ENCODE measurements at places on chromosomes 1 and 21. TPM values are rescaled to one million over a fixed set of nuclear protein-coding genes. Genes with fewer than 3 reads are reported as not detected.
A peak's percentile ranks its signal among the peaks of the same experiment; 100 is the strongest.

The CR1 gene
- not detected for total RNA-seq

- no peak for DNase-seq
- peaks cover 4% of the 10 kb centered on the region for H3K27me3 ChIP-seq
- H3K4me1 ChIP-seq: peaks cover 16% of the 10 kb centered on the region
These were observed 162.0 kb downstream of the NTPCR start for GRCh38 chr1:233112186-233113008.

The PDC gene
- total RNA-seq: not detected

The MROH9 gene
- not detected for total RNA-seq

The LYPD8 gene
- not detected for total RNA-seq

- H3K36me3 ChIP-seq: peaks cover 6% of the 10 kb centered on the region
- no peak overlapping the region for H3K4me3 ChIP-seq
- H3K4me1 ChIP-seq: no peaks in the 10 kb centered on the region
- H3K27ac ChIP-seq: no peak overlapping the region
- no peaks in the 10 kb centered on the region for H3K27me3 ChIP-seq
These were observed 137.8 kb downstream of the GREM2 start for GRCh38 chr1:240474133-240474614.

DNA sequence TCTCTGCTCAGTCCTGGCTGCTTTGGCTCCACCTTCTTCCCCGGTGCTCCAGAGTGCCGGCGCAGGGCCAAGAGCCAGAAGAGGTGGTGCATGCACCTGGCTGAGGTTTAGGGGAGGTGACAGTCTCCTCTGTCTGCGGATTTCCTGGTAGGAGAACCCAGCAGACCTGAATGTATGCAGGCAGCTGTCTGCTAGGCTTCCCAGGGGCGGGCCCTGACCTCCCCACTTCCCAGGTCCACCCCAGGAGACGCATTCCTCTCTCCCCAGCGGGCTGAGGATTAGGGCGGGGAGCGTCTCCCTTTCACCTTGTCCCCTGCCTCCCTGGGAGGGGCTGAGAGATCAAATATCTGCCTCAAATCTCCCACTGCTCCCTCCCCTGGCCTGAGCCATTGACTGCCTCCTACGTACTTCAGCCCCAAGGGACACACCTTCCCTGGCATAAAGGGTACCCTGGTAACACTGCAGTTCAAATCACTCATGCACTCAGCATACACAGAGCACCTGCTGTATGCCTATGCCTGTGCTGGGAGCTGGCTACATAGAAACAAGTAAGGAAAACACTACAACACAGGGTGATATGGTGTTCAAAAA, 27.5 kb downstream of the DMBX1 start:
- no peak for DNase-seq
- peaks cover 3% of the 10 kb centered on the region for H3K4me1 ChIP-seq
- H3K4me3 ChIP-seq: no peak overlapping the region
- H3K27ac ChIP-seq: no peak overlapping the region
- peaks cover 4% of the 10 kb centered on the region for H3K27me3 ChIP-seq
- H3K36me3 ChIP-seq: no peaks in the 10 kb centered on the region

GRCh38 chr1:201740670-201741111, 88.3 kb upstream of the IPO9 start:
- H3K27ac ChIP-seq: no peak overlapping the region
- H3K4me3 ChIP-seq: peak overlapping the region; percentile 85
- H3K4me1 ChIP-seq: peaks cover 36% of the 10 kb centered on the region
- peaks cover 21% of the 10 kb centered on the region for H3K27me3 ChIP-seq

GRCh38 chr1:18256282-18257235, 149.0 kb downstream of the IGSF21 start:
- peaks cover under 1% of the 10 kb centered on the region for H3K36me3 ChIP-seq
- H3K27ac ChIP-seq: no peak overlapping the region
- DNase-seq: no peak

DNA sequence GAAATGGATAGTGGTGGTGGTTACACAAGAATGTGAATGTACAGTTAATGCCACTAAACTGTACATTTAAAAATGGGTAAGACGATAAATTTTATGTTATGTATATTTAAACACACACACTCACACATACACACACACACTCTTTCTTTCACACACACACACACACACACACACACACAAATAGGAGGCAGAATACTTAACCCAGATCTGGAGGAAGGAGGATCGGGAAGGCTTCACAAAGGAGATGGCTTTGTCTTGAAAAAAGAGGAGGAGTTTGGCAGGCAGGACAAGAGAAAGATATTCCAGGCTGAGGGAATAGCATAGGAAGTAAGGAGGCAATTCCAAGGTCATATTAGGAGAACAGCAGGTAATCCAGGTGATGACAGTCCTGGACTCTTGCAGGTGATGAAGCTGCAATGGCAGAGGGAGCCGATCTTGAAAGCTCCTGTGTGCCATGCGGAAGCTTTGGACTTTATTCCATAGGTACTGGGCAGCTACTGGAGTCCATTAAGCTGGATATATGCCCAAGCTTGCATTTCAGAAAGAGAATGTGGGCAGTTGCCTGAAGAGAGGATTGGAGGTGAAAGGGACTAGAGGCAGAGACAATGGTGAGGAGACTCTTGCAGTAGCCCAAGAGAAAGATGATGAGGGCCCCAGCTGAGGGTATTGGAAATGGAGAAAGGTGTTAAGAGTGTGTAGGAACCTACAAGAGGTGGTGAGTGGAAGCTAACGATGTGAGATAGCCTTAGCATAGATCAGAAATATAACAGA, 15.4 kb upstream of the LYST start:
- no peaks in the 10 kb centered on the region for H3K36me3 ChIP-seq
- peaks cover 3% of the 10 kb centered on the region for H3K4me1 ChIP-seq
- DNase-seq: no peak
- no peak overlapping the region for H3K4me3 ChIP-seq

DNA sequence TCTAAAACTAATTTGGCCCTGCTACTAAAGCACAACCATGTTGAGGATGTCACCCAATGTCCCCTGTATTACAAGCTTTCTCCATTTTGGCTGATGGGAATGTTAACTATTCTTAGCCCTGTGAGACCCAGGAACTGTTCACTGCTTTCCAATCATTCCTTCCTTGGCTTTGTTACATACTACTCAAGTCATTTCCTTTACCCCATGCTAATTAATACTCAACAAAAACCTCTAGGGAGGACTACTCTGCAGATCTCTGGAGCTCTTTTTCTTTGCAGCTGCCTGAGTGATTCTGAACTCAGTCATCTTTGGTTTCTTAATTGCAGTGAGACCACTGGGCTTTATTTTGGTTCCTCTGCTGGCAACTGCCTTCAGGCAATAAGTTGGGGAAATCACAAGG, 23.3 kb upstream of the RPE65 start:
- H3K36me3 ChIP-seq: no peaks in the 10 kb centered on the region
- no peak overlapping the region for H3K4me3 ChIP-seq
- no peak overlapping the region for H3K27ac ChIP-seq
- H3K4me1 ChIP-seq: peaks cover 3% of the 10 kb centered on the region
- H3K27me3 ChIP-seq: no peaks in the 10 kb centered on the region

Measured in glutamatergic neuron (in vitro differentiated cells).